Right lobe of liver (tissue), 6 donors: ENCODE measurements at places on chromosomes 1 and 21. TPM values are rescaled to one million over a fixed set of nuclear protein-coding genes. Genes with fewer than 3 reads are reported as not detected.

DNA sequence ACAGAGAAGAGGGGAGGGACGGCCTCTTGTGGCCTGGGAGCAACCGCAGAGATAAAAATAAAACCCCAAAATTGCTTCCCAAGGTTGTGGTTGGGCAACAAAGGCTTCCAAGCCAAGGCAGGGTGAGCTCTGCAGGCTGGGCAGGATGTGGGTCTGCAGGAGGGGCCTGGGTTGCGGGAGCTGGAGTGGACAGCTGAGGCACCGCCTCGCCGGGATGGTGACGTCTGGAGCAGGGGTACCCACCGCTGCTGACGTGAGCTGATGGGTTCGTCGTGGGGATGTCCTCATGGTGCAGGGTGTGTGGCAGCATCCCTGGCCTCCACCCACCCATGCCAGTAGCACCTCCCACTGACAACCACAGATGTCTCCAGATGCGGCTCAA, 3.7 kb downstream of the AURKAIP1 start:
- H3K27me3 ChIP-seq = no peaks in the 10 kb centered on the region
- H3K36me3 ChIP-seq = no peaks in the 10 kb centered on the region
- H3K27ac ChIP-seq = no peak overlapping the region

DNA sequence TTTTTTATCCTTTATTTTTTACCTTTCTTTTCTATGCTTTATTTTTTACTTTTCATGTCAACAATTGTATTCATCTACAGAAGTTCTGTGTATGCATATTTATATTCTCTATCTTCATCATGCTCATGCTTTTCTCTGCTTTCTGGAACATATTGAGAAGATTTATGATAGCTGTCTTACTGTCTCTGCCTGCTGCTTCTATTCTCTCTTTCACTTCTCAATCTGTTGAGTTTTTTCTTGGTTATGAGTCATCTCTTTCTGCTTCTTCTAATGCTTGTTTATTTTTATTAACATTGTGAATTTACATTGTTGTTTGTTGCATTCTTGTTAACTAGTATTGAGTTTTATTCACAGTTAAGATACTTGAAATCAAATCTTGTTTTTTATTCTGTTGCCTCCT, 22.6 kb downstream of the F5 start:
- H3K4me3 ChIP-seq = no peak overlapping the region
- no peak overlapping the region for H3K27ac ChIP-seq
- peaks cover 19% of the 10 kb centered on the region for H3K36me3 ChIP-seq
- no peak for DNase-seq

- H3K36me3 ChIP-seq = no peaks in the 10 kb centered on the region
- no peaks in the 10 kb centered on the region for H3K4me1 ChIP-seq
- H3K27ac ChIP-seq = no peak overlapping the region
- H3K4me3 ChIP-seq = no peak overlapping the region
- DNase-seq = no peak
Observed at GRCh38 chr1:167418391-167418790, 99.9 kb downstream of the CD247 start.

DNA sequence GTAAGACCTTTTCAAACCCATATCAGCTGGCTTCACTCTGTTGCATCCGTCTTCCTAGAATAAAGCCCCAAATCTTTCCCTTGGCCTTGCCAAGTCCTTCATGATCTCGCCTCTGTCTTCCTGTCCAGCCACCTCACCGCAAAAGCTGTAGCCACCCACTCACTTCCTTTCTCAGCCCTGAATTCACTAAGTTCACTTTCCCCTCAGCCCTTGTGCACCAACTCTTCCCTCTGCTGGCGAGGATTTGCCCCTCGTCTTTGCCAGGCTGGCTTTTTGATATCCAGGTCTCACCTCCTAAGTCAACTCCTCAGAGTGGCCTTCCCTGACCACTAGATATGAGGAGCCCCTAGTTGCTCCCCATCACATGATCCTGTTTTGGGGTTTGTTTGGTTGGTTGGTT, 3.9 kb upstream of the COL16A1 start:
- no peak for DNase-seq
- no peak overlapping the region for H3K4me3 ChIP-seq
- no peaks in the 10 kb centered on the region for H3K36me3 ChIP-seq
- peaks cover 14% of the 10 kb centered on the region for H3K4me1 ChIP-seq
- H3K27ac ChIP-seq = no peak overlapping the region
- H3K27me3 ChIP-seq = no peaks in the 10 kb centered on the region

Gene IL20
- not detected for total RNA-seq

Gene RNU1-2
- total RNA-seq = 2,427 TPM
